Epithelial cell of prostate (primary cell): ENCODE measurements at places on chromosomes 3 and 15.

GRCh38 chr3:72585966-72586365, 262.3 kb downstream of the SHQ1 start:
- no peak for DNase-seq

DNA sequence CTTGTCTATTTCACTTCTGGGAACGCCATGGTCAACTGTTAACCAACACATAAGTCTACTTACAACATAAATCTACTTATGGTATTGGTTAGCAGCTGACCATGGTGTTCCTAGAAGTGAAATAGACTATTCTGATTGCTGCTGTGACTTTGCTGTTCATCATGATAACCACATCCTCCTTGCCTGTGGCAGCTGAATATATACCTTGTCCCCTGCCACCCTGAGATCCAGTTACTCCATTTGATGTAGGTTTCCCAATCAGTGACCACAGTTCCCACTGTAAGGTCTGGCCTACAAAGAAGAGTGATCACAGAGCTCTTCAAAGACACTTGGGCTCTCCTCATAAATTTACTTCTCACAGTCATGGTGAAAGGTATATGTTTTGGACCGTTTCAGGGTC, 66.8 kb upstream of the ALDH1A3 start:
- no peak for DNase-seq

GRCh38 chr3:62376906-62377877, 3.8 kb upstream of the FEZF2 start:
- no peak for DNase-seq

DNA sequence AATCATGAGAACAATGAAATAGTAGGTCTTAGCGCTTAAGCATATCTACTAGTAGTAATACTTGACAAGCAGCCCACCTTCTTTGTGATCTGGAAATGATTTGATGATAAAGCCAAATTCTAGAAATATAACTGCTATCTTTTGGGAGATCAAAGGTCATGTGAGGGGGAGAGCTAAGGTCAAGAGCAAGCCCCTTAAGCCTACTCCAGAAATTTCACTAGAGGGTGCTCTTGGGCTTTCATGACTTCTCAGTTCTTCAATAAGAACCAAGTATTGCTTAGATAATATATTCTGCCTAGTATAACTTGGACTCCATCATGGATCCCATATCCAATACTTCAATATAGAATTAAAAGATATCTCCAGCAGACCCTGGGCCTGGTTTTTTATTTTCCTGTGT, 319.6 kb downstream of the ZBTB20 start:
- DNase-seq = no peak
